ENCODE measurements at places on chromosomes 1 and 21.

GRCh38 chr1:42753070-42753469 is 13.0 kb upstream of the CLDN19 start:
- no peak for DNase-seq

DNA sequence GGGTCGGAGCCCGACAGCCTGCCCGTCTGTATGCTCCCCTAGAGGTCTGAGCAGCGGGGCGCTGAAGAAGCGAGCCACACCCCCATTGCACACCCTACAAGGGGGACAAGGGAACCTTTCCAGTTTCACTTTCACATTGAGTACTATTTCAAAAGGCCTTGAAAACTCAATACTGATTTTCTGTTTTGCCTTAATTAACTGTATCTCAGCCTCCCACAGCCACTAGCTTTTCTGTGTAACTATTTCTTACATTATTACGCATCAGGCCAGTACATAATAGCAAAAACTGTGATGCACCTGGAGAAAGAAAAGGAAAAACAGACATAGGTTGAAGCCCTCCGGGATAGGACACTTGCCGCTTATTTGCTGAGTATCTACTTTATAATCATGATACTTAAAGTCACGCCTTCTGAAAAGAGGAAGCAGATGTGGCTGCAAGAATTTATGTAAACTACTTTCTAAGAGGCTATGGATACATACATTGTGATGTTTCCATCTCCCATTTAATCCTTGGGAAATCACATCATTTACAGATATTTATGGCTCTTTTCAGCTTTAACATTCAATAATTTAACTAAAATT is 1719.5 kb downstream of the MRPL39 start:
- DNase-seq, result no peak

GRCh38 chr1:221832151-221832550 is 90.3 kb upstream of the DUSP10 start:
- no peak for DNase-seq

GRCh38 chr1:81304187-81304586 is 496.5 kb upstream of the ADGRL2 start:
- no peak for DNase-seq
